ENCODE measurements at places on chromosomes 1 and 21. TPM values are rescaled to one million over a fixed set of nuclear protein-coding genes. Genes with fewer than 3 reads are reported as not detected.

BCL2L15 gene
- total RNA-seq: 0.40 TPM

TSSK3 gene
- 2.3 TPM for total RNA-seq

DNA sequence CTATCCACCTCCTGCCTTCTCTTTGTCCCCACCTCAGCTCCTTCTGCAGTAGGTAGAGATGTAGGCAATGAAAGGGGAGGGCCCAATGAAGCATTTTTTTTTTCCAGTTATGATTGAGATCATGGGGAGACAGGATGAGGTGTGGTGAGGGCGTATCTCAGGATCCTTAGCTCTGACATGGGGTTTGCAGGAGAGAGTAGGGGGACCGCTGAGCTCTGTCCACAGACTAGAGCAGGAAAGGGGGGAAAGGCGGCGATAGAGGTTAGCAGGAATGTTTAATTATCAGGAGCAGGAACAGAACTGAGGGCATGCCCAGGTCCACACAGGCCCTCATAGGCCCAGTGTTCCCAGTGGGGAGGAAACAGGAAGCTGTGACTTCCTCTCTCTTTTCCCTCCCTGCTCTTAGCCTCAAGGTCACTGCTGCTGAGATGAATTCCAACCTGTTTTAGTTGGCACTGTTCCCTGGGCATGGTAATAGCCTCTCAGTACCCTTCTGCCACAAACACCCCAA, 901 bp upstream of the RXFP4 start:
- H3K27ac ChIP-seq: peak overlapping the region; percentile 84
- peaks cover 40% of the 10 kb centered on the region for H3K4me1 ChIP-seq
- no peaks in the 10 kb centered on the region for H3K27me3 ChIP-seq
- peak; percentile 66 for DNase-seq
- peak overlapping the region; percentile 7 for H3K4me3 ChIP-seq

DNA sequence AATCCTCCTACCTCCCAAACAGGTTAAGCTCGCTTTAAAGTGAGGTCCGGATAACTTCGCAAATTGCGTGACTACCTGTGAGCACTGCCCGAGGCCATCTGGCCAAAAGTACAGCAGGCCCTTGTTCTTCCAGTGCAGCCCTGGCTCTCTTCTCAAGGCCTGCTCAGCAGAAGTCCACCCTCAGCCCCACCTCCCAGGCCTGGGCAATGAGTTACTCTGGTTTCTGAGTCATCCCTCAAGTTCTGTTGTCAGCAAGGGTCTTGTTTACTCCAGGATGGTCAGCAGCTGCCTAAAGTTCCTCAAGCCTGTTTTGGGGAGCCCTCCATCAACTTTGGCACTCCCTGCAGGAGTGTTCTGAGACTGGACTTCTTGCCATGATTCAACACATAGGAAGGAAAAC, 101.7 kb downstream of the BCAR3 start:
- H3K36me3 ChIP-seq: no peaks in the 10 kb centered on the region
- H3K27ac ChIP-seq: no peak overlapping the region
- no peaks in the 10 kb centered on the region for H3K4me1 ChIP-seq
- no peaks in the 10 kb centered on the region for H3K27me3 ChIP-seq
- no peak overlapping the region for H3K4me3 ChIP-seq

DNA sequence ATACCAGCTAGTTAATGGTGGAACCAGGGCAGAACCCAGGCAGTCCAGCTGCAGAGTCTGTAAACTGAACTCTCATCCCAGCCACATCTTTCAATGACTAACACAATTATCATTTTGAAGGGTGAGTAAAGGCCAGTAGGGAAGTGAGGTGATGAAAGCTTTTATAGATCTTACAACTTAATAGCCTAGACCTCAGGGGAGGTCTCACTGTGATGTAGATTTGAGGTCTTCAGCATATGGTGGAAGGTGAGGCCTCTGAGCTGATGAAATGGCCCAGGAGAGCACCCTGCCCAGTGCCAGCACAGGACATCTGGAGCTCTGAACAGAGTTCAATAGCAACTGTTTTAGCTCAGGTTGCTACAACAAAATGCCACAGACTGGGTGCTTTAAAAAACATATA, 44.8 kb upstream of the POU2F1 start:
- H3K4me3 ChIP-seq: no peak overlapping the region
- no peak for DNase-seq
- peaks cover 12% of the 10 kb centered on the region for H3K27me3 ChIP-seq
- H3K27ac ChIP-seq: no peak overlapping the region
- no peaks in the 10 kb centered on the region for H3K4me1 ChIP-seq

DNA sequence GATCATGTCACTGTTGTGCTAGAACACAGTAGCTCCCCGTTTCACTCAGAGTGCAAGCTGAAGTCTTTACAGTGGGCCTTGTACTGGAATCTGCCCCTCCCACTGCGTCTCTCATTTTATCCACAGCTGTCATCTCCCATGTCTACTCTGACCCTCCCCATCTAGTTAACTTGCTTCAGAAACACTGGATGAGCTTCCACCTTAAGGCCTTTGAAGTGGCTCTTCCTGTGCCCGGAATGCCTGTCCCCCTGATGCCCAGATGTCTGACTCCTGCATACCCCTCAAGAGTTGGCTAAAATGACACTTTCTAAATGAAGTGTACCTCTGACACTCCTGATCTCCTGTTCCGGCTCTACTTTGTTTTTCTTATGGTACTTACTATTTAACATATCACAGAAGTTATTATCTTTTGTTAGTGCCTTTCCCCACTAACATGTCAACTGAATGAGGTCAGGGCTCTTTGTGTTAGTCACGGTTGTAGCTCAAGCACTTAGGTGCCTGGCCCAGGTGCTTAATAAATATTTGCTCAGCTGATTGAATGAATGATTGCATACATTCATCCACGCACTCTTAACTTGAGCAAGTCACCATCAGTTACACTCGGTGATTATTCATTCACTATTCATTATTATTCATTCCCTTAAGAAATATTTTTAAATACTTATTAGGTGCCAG, 13.3 kb downstream of the ARV1 start:
- H3K4me3 ChIP-seq: no peak overlapping the region
- H3K27ac ChIP-seq: no peak overlapping the region
- peaks cover 35% of the 10 kb centered on the region for H3K36me3 ChIP-seq
- DNase-seq: no peak

Data from activated CD4-positive, alpha-beta T cell treated with anti-CD3 and anti-CD28 coated beads, Interleukin-2, amount 10 ng/mL, durations not matched to agents 24 days and 14 days (primary cell).